B cell (primary cell): ENCODE measurements at places on chromosomes 7 and 10. TPM values are rescaled to one million over a fixed set of nuclear protein-coding genes. Genes with fewer than 3 reads are reported as not detected.

DNA sequence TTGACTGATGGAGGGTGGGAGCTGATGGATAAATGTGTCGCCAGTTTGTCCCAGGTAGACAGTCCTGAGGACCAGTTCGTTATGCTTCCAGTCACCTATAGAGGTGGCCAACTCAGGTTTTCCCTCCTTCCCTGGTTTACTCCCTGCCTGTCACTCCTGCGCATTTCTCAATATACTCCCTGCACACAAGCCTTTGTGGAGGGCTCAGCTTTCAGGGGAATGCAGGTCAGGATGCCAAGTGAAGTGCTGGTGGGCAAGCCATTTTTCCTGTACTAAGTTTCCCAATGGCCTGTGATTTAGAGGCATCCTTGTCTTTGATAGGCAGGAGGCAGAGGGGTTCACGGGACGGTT lies 473.5 kb upstream of the ZMIZ1 start:
- no peak for DNase-seq
- H3K27ac ChIP-seq, result no peak overlapping the region
- no peaks in the 10 kb centered on the region for H3K27me3 ChIP-seq
- H3K36me3 ChIP-seq, result no peaks in the 10 kb centered on the region

- no peaks in the 10 kb centered on the region for H3K27me3 ChIP-seq
- no peaks in the 10 kb centered on the region for H3K4me1 ChIP-seq
- DNase-seq, result no peak
- no peak overlapping the region for H3K27ac ChIP-seq
Observed at GRCh38 chr10:31393844-31394243, 74.8 kb downstream of the ZEB1 start.

DNA sequence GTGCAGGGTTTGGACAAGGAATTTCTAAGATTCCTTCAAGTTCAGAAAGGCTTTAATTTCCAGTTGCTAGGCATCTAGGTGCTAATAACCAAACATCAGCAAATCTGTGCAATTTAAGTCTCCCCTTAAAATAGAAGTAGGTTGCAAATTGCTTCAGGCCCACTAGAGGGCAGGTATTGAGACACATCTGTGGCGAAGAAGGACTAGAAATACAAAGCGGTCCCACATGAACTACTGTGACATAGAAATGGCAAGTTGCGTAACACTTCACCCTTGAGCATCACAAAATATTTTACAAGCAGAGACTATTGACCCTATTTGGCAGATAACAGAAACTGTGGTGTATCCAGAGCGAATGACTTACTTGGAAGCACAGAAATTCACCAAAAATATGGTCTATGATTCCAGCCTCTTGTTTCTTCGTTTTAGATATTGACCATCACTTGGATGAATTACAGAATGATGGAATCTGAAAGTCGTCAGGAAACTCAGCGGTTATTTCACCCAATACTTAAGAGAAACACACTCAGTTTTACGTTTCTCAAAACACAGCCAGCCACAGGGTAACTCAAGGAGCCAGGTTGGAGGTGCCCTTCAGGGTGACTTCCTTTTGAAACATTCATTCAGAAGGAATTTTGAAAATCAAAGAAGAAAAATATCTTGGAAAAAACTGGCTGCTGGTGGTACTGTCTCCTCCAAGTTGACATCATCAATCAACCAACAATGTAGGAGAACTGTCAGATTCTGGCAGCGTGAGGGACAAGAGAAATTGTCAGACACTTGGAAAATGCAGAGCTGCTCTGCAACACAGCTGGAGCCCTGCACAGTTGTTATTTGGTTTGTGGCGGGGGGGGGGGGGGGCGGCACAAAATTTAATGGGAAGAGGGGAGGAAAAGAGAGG lies 256.3 kb upstream of the MINDY3 start:
- H3K36me3 ChIP-seq, result no peaks in the 10 kb centered on the region
- no peak overlapping the region for H3K4me3 ChIP-seq
- no peaks in the 10 kb centered on the region for H3K4me1 ChIP-seq
- H3K27ac ChIP-seq, result no peak overlapping the region
- H3K27me3 ChIP-seq, result no peaks in the 10 kb centered on the region

The KIAA1549 gene
- 0.36 and 0.52 TPM in 2 replicates for total RNA-seq

The CTAGE4 gene
- total RNA-seq, result not detected in 2 replicates

The TMEM176B gene
- 0.25 and 0.73 TPM in 2 replicates for total RNA-seq
